A375 (cell line): ENCODE measurements at places on chromosomes 2 and 18. TPM values are rescaled to one million over a fixed set of nuclear protein-coding genes. Genes with fewer than 3 reads are reported as not detected.

Gene AQP12B
- total RNA-seq: not detected in 2 replicates

Gene SNTG2
- not detected in 2 replicates for total RNA-seq

Gene KATNAL2
- total RNA-seq: 1.5 and 3.3 TPM in 2 replicates

Gene PXDN
- total RNA-seq: 26.3 and 28.0 TPM in 2 replicates

Gene SCYGR4
- total RNA-seq: not detected in 2 replicates

Gene CDK15
- not detected in 2 replicates for total RNA-seq

Gene PPP1R1C
- total RNA-seq: 4.2 and 4.6 TPM in 2 replicates

Gene RUFY4
- not detected in 2 replicates for total RNA-seq

Gene IL36G
- not detected in 2 replicates for total RNA-seq

Gene OSR1
- not detected in 2 replicates for total RNA-seq

Gene SERPINB12
- not detected in 2 replicates for total RNA-seq
